ENCODE measurements at places on chromosomes 4 and X.

DNA sequence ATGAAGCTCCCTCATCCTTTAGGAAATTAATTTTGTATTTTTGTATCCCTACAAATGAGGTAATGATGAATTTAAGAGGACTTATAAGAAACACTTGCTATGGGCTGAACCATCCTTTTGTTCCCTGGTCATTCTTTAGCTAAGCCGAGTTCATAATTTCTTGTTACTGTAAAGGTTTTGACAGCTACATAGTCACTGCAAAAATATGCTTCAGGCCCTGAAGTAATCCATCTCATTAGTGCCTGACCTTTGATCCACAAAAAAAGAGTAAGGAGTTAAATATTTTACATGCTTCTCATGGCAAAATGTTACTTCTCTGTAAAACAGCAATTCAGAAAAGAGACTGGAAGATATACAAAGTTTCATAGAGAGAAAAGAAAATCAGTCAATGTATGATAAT lies 290.6 kb upstream of the SLIT2 start:
- no peak for DNase-seq

DNA sequence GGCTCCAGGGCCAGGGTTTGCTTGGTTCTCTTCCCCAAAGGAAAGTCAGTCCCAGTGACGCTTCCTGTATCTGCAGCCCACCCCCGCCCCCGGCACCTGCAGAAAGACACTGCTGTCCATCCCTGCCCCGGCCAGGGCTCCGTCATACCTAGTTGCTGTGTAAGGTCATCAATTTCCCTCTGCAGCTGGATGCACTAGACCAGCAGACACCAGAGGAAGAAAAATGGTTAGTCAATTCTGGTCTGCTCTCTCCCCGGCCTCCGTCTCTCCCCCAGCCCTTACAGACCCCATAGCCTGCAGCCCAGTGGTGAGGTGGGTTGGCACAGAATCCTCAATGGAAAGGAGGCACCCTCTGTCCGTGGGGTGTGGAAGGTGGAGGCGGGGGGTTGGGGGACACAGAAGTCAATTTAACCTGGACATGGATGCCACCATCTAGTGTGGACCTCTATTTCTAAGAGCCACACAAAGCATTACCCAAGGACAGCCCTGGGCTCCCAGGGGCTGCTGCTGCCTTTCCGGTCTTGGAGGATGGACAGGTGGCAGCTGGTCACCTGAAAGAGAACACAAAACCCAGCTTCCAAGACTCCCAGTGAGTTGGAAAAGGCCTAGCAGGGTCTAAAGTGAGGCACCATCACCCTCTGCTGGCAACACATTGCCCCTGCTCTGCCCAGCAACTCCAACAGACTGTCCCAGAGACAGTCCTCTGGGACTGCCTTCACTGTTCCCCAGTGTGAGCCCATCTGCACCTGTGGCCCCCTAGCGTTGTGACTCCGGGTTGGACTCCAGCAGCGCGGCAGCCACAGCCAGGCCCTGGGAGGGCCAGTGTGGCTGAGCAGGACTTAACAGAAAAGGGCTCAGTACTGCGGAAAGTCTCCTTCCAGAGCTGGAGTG lies 40.2 kb upstream of the NHSL2 start:
- DNase-seq, result no peak

DNA sequence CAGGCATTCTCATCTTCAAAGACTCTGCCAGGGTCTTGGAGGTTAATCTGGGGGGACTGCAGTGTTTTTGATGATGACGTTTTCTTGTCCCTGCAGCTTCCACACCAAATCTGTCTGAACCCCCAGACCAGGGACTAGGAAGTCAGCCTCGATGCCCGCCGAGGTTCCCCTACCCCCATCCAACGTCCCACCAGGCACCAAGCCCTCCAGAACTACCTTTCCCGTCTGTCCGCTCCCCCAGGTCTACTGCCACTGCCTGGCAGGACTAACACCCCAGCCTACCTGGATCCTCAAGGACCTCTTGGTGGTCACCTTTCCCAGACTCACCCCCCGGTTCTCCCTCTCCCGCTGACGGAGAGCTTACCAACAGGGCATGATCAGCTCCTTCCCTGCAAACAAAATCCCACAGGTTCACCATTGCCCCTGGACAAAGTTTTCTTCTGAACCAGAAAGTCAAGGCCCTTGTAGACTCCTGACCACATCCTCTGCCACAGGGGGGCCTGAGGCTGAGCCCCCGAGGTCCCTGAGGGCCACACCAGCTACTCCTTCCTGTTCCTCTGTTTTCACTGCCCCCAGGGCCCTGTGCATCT lies 40.9 kb downstream of the HMX1 start:
- no peak for DNase-seq

GRCh38 chr4:55663145-55663544 lies 27.0 kb upstream of the NMU start:
- no peak for DNase-seq

- DNase-seq, result no peak
Measured at GRCh38 chr4:185865901-185866328, 53.9 kb upstream of the SORBS2 start.

DNA sequence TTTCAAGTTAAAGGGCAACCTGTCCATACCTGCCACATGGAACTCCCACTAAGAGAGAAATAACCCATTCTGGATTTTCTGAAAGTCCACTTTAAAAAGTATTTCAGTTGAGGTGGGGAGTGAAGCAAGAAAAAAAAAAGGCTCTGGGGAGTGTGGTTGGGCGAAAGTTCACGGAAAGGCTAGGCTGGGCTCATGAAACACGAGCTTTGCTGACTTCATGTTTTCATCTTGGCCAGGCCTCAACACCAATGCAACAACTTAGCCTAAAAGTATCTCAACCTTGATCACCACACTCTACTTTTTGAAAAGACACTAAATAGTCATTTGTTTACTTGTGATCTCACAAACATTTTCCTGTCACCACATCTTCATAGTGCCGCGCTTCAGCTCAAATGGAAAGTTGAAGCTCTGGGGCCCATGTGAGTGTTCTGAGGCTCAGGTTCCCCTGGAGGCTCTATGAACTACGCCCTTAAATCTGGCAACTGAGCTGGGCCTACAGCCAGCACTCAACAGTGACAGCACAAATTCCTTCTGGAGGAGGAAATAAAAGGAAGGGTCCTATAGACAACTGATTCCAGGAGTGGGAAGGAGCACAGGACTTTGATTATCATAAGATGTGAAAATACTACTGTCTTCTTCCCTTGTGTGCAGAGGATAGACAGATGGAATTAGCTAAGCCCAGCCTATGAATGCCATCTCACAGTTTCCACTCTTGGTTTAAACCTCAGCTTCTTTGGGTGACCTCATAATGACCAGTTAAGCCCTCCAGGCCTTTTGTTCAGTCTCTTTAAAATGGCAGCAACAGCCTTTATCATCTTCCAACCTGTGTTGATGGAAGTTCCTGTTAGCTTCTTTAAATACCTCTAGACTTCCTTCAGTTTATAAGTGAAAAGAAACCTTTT lies 5.1 kb downstream of the CD40LG start:
- no peak for DNase-seq

- no peak for DNase-seq
Measured at GRCh38 chrX:47059142-47059874, 18.9 kb upstream of the RGN start.

DNA sequence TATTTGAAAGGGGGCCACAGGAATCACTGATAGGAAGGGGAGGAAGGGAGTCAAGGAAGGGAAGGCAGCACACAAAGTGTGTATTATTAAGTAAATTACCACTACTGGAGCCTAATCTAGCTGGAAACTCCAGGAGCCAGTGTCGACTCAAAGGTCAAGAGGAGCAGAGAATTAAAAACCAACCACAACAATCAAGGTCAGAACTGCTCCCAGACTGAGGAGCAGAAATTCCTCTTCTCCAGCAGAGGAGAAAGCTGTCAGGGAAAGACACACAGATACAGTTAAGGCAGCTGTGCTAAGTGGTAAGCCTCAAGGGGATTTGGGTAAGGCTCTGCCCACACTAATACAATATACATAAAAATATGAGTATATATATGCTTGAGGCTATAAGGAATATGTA lies 87.5 kb upstream of the PTPN13 start:
- DNase-seq, result no peak

DNA sequence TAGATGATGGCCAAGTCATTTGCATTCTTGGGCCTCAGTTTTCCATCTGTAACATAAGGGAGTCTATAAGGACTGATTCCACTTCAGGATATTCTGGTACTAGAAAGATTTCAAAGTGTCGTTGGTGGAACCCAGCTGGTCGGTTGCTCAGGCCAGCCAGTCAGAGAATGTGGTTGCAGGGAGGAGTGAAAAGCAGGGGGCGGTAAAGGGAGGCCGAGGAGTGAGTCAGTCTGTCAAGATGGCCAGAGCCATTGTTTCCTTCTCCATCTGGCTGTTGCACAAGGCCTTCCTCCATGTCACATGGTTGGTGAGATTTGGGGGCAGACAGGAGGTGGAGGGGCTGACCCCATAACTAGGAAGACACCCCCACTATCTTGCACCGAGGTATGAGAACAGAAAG lies 38.2 kb downstream of the STARD8 start:
- no peak for DNase-seq
